ENCODE measurements at places on chromosomes 5 and 9.

- DNase-seq: no peak
These were observed 469.7 kb downstream of the PRELID2 start for GRCh38 chr5:145365464-145365863.

GRCh38 chr5:40410964-40411635 lies 268.6 kb upstream of the PTGER4 start:
- DNase-seq: no peak

DNA sequence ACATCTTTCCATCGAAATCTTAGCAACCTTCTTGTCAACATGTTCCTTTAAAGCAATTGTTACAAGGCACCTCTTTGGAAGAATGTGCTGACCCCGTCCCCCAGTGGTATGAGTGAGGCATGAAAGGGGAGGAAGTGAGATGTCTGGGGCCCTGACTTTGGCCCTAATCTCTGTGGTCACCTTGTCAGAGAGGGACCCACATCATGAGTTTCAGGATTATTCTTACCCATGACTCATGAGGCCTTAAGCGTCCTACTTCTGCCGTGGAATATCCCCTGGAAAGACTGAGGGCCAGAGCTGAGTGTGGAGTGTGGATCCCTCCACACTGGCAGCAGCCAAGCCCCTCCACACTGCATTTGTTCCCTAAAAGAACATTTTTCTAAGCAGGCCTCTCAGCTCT lies 81.2 kb downstream of the FSTL4 start:
- no peak for DNase-seq

GRCh38 chr9:133332381-133332730 lies 3.6 kb downstream of the SURF6 start:
- no peak for DNase-seq

DNA sequence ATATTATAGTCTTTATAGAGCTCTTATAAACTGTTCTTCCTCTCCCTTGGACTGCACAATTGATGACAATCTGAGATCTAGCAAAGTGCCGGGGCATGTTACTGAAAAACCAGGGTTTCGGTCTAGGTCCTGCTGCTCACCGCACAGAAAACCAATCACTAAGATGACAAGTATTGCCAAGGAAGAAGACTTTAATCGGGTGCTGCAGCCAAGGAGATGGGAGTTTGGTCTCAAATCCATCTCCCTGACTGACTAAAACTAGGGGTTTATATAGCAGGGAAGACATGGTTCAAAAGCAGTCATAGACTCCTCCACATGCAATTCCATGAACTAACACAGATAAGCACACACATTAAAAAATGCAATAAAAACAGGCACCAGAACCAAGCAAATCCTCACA lies 390.6 kb downstream of the NFIB start:
- no peak for DNase-seq

- no peak for DNase-seq
These were observed 145.1 kb upstream of the DAB2 start for GRCh38 chr5:39569857-39570256.

DNA sequence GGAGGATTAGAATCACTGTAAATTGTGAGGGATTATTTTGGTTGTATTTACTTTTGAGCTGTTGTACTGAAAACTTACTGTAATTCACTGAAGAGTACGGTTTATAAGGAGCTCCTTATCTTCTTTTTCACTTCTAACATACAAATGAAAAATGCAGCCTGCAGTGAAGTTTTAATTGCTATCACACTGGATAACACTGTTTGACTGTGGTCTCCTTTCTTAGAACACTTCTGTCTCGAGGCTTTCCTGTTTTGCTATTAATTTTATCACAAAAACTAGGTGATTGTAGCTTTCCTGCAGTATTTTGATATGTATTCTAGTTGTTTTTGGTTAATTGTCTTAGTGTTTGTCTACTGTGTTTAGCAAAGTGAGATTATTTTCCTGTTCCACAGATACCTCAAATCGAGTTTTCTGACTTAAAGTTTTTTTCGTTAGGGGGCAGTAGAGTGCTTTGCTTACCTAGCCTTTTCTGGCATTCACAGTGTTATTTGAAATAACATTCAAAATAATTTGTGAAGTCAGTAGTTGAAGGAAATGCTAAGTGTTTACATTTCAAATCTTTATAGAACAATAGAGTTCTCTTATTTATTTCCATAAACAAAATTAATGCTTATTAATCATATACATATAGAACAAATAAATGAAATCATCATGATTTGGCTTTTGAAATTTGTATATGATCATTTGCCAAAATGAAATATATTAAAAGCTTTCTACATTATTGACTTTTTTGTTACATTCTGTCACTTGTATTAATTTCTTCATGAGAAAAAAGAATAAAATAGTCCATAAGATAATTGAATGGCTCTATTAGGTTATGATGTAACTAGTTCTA lies 52.9 kb downstream of the COMMD10 start:
- peak; percentile 37 for DNase-seq

DNA sequence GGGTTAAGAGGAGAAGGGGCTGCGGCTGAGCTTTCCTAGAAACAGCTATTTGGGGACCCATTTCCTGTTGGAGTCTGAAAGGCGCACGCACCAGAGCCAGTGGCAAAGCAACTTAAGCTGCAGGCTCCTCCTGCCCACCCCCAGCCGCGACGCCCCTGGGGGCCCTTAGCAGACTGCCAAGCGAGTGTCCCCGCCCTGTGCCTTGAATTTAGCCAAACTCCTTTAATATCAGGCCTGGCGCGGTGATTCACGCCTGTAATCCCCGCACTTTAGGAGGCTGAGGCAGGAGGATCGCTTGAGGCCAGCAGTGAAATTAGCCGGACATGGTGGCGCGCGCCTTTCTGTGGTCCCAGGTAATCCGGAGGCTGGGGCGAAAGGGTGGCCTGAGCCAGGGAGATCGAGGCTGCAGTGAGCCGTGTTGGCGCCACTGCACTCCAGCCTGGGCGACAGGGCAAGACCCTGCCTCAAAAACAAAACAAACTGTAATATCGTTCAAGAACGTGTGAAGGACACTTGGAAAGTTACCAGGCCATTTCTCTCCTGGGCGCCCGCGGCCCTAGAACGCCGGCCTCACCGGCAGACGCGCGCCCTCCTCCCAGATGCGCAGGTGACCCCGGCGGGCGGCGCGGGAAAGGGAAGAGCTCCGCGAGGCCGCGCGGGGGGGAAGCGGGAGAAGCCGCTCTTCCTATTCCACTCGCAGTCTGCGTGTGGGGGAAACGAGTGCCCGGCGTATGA lies 1.0 kb upstream of the F2R start:
- peak; percentile 8 for DNase-seq

DNA sequence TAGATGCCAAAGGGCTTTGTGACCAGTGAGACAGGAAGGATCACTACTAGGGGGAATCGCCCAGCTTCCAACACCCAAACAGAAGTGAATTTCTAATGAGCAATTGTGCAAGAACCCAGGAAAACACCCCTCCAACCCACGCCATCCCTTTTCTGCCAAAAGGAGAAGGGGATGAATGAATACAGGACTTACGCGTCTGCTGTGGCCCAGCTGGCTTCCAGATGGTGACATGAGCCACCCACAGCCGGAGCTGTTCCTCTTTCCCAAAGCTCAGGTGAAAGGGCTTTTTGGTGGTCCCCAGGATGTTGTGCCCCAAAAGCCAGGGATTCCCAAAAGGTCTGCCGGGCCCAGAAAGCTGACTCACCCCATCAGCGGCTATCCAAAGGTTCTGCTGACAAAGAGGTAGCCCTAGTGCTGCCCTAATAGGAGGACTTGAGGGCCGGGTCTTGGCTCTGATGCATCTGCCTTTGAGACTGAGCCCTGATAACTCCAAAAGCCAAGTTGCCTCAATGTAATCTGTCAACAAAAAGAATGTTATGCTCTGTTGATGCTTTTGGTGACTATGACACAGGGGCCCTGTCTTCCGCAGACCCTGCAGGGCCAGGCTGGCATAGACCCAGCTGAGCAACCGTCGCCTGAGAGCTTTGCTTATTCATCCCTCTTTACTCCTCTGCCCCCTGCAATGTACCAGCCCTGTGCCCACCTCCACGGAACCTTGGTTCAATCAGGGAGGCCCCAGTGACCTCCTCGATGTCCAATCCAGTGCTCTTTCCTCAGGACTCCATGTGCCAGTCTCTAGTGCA lies 14.5 kb downstream of the GSN start:
- no peak for DNase-seq

DNA sequence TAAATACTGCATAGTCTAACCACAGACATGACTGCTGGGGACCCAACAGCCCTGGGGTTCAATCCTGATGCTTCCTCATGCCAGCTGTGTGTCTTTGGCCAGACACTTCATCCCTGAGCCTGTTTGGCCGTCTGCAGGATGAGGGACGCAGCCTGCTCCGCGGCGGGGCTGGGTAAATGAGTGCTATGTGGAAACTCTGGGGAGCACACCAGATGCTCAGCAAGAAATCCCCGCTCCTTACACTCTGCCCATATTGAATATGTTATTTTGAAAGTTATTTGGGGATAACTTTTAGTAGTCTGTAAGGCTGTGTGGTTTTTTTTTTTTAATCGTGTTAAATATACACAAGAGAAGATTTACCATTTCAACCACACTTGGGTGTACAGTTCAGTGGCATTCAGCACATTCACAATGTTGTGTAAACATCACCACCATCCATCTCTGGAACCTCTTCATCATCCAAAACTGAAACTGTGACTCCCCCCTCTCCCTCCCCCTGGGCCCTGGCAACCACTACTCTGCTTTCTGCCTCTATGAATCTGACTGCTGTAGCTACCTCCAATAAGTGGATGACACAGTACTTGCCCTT lies 42.7 kb downstream of the SH3PXD2B start:
- no peak for DNase-seq

- DNase-seq: no peak
These were observed 53.6 kb upstream of the NR3C1 start for GRCh38 chr5:143456952-143457547.

DNA sequence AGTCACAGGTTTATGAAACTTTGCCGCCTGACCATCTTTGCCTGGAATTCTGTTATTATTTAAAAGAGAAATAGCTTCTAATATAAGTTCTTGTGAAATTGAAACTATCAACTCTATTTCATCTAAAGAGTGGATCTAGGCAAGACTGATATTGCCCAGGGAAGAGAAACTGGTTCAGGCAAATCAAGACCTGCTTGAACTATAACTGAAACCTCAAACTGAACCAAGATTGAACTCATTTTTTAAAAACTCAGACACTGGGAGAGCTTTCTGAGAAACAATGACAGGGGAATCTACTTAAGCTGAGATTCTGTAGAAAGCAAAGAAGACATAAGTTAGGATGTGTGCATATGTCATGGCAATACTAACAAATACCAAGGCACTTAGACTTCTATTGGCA lies 815.8 kb downstream of the BRINP1 start:
- no peak for DNase-seq

GRCh38 chr5:96149546-96149945 lies 187.9 kb upstream of the ELL2 start:
- no peak for DNase-seq
